ENCODE measurements at places on chromosomes 7 and 10. TPM values are rescaled to one million over a fixed set of nuclear protein-coding genes. Genes with fewer than 3 reads are reported as not detected.

TASOR2 gene
- total RNA-seq: 89.5 TPM

TFEC gene
- not detected for total RNA-seq

HTR5A gene
- total RNA-seq: not detected

MRLN gene
- total RNA-seq: 432 TPM

CRPPA gene
- total RNA-seq: 13.1 TPM

PNLIP gene
- not detected for total RNA-seq

MYL7 gene
- total RNA-seq: not detected

DPYSL4 gene
- 22.3 TPM for total RNA-seq

CUX1 gene
- total RNA-seq: 43.0 TPM

PIP gene
- not detected for total RNA-seq

TMEM72 gene
- total RNA-seq: 0.96 TPM

ENTPD7 gene
- total RNA-seq: 9.3 TPM

CCDC3 gene
- 82.5 TPM for total RNA-seq

ADIRF gene
- 0.57 TPM for total RNA-seq

CYP3A5 gene
- not detected for total RNA-seq

BAIAP2L1 gene
- 19.7 TPM for total RNA-seq

UNCX gene
- not detected for total RNA-seq

C10orf95 gene
- not detected for total RNA-seq

ZWINT gene
- 5.5 TPM for total RNA-seq

CHST15 gene
- 30.0 TPM for total RNA-seq

TNS3 gene
- 241 TPM for total RNA-seq

GPR15LG gene
- not detected for total RNA-seq

GRID2IP gene
- 0.27 TPM for total RNA-seq

CTTNBP2 gene
- 3.1 TPM for total RNA-seq

FGFBP3 gene
- 0.42 TPM for total RNA-seq

COMMD3 gene
- total RNA-seq: 96.0 TPM

MUC12 gene
- total RNA-seq: not detected

TMEM236 gene
- 0.31 TPM for total RNA-seq

TBL2 gene
- 80.7 TPM for total RNA-seq

MYH16 gene
- total RNA-seq: not detected

Data from myocyte (in vitro differentiated cells).